ENCODE measurements at places on chromosomes 4 and X.

DNA sequence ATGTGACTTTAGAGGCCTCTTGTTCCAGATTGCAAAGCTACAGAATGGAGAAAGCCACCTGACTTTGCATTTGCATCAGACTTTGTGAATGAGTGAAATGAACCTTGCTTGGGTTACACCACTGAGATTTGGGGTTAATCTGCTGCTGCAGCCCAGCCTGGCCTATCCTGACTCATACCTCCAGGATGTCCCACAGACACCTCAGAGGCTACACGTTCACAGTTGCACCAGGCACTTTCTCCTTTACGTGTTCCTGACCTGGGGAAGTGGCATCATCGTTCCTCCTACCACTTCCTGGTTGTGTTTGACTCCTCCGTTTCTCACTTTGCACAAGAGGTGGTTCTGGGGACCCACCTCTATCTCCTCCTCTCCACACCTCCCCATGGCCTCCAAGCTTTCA is 9.2 kb upstream of the SORCS2 start:
- peak; percentile 16 for DNase-seq
- peaks cover 5% of the 10 kb centered on the region for H3K36me3 ChIP-seq
- no peak overlapping the region for H3K4me3 ChIP-seq
- H3K27ac ChIP-seq, result no peak overlapping the region

DNA sequence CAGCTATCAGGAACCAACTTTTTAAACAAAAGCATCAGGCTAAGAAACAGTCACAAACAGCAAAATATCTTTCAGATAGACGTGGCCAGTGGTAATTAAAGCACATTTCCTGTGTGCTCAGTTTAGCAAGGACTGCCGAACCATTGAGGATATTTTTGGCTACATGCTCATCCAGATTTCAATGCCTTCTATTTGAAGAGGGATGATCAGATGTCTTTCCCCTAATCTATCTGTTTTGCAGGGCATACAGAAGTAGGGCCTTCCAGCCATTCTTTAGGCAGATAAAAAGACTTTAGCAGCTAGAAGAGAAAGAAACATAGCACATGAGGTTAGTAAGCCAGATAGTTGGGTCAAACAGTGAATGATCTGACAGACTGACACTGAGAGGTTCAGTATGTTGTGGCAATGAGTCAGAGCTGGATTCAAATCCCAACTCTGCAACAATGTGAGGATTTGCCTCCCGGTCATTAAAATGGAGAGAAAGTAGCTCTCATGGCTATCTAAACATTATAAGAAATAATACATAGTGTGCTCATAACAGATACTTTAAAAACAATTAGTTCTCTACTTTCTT is 100.0 kb upstream of the PRKG2 start:
- H3K27me3 ChIP-seq, result peaks cover 2% of the 10 kb centered on the region
- no peak overlapping the region for H3K27ac ChIP-seq
- no peak for DNase-seq
- no peaks in the 10 kb centered on the region for H3K4me1 ChIP-seq

DNA sequence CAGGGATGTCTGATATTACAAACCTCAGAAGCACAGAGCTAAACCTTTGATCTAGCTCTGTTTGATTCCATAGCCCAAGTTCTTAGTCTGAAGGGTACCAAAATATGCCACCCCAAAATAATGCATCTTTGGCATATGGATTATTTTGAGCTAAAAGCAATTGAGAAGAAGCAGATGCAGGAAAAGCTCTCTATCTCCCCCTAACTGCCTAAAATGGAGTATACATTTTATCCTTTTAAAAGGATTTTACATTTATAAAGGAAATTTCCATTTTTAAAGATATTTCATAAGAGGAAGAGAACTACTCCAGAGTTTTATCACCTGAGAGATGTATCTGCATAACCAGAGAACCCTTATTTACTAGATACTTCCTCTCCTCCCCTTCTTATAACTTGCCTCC is 158.7 kb downstream of the ZNF674 start:
- no peaks in the 10 kb centered on the region for H3K27me3 ChIP-seq
- H3K36me3 ChIP-seq, result no peaks in the 10 kb centered on the region
- no peak overlapping the region for H3K4me3 ChIP-seq

DNA sequence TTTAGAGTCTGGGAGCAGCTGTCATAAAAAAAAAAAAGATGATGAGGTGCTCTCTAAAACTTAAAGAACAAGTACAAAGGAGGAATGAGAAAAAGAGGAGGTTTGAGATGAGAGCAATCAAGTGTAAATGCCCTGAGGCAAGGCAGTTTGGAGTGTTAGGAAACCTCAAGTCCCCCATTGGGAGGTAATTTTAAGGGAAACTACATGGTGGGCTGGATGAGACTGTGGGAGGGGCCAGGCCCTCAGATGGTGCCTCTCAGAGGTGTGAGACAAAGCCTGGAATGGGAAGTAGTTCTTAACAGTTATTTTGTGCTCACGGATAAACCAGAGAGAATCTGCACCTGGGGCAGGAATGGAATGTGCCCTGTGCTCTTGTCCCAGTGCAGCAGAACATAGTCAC is 1.9 kb upstream of the MAGEB3 start:
- DNase-seq, result no peak
- no peak overlapping the region for H3K27ac ChIP-seq
- no peaks in the 10 kb centered on the region for H3K4me1 ChIP-seq
- no peaks in the 10 kb centered on the region for H3K36me3 ChIP-seq

GRCh38 chr4:74543983-74544382 is 99.0 kb downstream of the AREG start:
- DNase-seq, result no peak
- H3K4me3 ChIP-seq, result no peak overlapping the region
- no peaks in the 10 kb centered on the region for H3K27me3 ChIP-seq
- no peak overlapping the region for H3K27ac ChIP-seq

- H3K36me3 ChIP-seq, result no peaks in the 10 kb centered on the region
- no peak overlapping the region for H3K4me3 ChIP-seq
- no peak overlapping the region for H3K27ac ChIP-seq
- no peak for DNase-seq
Measured at GRCh38 chr4:127236889-127237288, 395.9 kb upstream of the INTU start.

DNA sequence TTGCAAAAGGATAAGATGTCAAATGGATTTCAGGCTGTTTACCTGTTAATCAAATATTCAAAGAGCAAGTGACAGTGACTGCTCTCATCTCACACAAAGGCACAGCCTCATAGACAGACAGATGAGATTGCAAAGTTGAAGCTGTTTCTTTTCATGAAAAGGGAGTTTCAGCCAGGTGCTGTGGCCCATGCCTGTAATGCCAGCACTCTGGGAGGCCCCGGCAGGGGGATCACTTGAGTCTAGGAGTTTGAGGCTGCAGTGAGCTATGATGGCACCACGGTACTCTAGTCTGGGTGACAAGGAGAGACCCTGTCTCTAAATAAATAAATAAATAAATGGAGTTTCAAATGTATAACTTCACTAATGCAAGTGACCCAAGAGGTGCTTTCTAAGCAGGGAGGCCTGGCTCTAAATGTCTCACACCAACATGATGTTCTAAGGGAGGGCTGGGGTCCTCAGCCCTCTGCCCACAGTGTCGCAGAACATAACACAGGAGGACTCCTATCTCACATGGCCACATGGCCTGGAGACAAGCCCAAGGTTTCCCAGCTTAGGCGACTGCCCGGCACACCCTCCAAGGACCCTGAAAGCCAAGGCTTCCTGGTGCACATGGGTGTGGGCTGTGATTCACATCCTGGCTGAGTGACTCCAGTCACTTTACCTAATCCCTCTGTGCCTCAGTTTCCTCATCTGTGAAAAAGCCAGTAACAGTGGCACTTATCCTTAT is 26.8 kb downstream of the PPP2R2C start:
- H3K36me3 ChIP-seq, result no peaks in the 10 kb centered on the region
- H3K4me1 ChIP-seq, result no peaks in the 10 kb centered on the region
- no peak overlapping the region for H3K27ac ChIP-seq
- no peaks in the 10 kb centered on the region for H3K27me3 ChIP-seq
- no peak for DNase-seq

DNA sequence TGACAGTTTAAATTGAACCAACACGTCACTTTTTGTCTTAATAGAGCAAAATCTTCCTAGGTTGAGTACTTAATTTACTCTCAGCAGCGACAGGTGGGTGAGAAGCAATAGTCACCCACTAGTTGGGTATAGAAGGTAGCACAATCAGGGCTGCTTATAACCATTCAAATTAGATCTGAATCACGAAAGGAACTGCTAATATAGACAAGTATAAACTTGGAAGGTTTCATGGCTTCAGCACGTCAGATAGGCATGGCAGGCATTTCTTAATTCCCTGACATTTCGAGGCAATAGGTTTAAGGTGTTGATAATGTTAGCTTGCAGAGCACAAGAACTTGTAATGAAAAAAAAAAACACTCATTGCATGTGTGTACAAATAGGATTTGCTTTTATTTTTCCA is 853.4 kb downstream of the PCDH7 start:
- no peak for DNase-seq
- no peaks in the 10 kb centered on the region for H3K36me3 ChIP-seq
- no peaks in the 10 kb centered on the region for H3K4me1 ChIP-seq
- no peak overlapping the region for H3K4me3 ChIP-seq
- H3K27me3 ChIP-seq, result no peaks in the 10 kb centered on the region

- no peak overlapping the region for H3K27ac ChIP-seq
- DNase-seq, result no peak
- peaks cover 56% of the 10 kb centered on the region for H3K27me3 ChIP-seq
- H3K36me3 ChIP-seq, result no peaks in the 10 kb centered on the region
- H3K4me3 ChIP-seq, result peak overlapping the region; percentile 55
Measured at GRCh38 chr4:54657185-54657550, 589 bp upstream of the KIT start.

GRCh38 chrX:100674705-100675104 is 30.7 kb downstream of the SRPX2 start:
- no peaks in the 10 kb centered on the region for H3K36me3 ChIP-seq
- peaks cover 1% of the 10 kb centered on the region for H3K27me3 ChIP-seq
- no peak overlapping the region for H3K4me3 ChIP-seq
- no peak overlapping the region for H3K27ac ChIP-seq

DNA sequence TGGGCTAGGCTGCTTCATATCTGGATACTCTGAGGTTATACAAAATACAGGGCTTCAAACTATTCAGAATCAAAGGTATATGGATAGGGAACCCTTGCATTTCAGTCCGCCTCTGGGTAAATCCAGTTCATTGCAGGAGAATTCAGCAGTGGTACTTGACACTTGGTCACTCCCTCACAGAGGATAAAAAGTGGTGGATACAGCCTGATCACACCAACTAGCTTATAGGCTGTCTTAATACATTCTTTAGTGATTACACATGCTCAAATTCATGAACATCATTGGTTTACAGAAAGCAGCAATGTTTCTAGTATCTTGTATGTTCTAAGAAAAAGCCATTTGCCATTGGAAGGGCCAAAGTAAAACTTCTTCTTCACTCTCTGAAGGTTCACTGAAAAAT is 104.8 kb upstream of the PDE5A start:
- no peaks in the 10 kb centered on the region for H3K36me3 ChIP-seq
- no peaks in the 10 kb centered on the region for H3K4me1 ChIP-seq
- no peaks in the 10 kb centered on the region for H3K27me3 ChIP-seq
- DNase-seq, result no peak
- no peak overlapping the region for H3K27ac ChIP-seq

DNA sequence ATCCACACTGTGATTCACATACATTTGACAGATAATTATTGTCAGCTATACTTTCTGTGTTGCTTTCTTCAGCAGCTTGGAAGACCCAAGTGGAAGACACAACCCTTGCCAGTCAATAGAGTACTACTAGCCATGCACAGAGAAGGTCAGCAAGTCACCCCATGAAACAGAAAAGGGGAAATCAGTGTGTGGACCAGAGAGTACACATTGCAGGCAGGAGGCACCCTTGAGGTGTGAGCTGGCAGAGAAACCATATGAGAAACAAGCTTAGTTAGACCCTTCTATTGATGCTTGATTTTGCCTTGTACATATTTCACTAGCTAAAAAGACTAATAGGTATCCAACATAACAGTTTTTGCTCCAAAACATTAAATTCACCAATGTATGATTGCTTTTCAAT is 99.5 kb downstream of the NLGN4X start:
- H3K4me1 ChIP-seq, result no peaks in the 10 kb centered on the region
- no peaks in the 10 kb centered on the region for H3K27me3 ChIP-seq
- no peaks in the 10 kb centered on the region for H3K36me3 ChIP-seq
- no peak for DNase-seq
- no peak overlapping the region for H3K4me3 ChIP-seq
- H3K27ac ChIP-seq, result no peak overlapping the region

GRCh38 chrX:119573222-119573621 is 1.1 kb upstream of the UBE2A start:
- H3K36me3 ChIP-seq, result peaks cover 8% of the 10 kb centered on the region
- peaks cover 12% of the 10 kb centered on the region for H3K4me1 ChIP-seq
- no peaks in the 10 kb centered on the region for H3K27me3 ChIP-seq

- H3K27ac ChIP-seq, result no peak overlapping the region
- H3K27me3 ChIP-seq, result no peaks in the 10 kb centered on the region
- H3K4me1 ChIP-seq, result peaks cover 2% of the 10 kb centered on the region
- no peak overlapping the region for H3K4me3 ChIP-seq
- no peak for DNase-seq
Measured at GRCh38 chrX:20362268-20363267, 95.9 kb upstream of the RPS6KA3 start.

DNA sequence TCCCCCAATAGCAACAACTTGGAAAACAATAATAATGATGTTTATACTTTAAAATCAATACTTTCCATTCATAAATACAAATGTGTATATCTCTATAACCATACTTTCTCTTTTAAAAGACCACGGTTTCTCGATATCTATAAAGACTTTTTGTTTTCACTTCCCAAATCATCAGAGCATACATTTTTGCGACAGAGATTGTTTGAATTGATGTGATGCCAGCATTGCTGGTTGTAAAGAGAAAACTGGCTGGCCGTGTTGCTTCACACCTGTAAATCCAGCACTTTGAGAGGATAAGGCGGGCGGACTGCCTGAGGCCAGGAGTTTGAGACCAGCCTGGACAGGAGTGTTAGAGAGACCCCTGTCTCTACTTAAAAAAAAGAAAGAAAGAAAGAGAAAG is 77.6 kb upstream of the ZNF518B start:
- no peaks in the 10 kb centered on the region for H3K27me3 ChIP-seq
- peaks cover 1% of the 10 kb centered on the region for H3K4me1 ChIP-seq

GRCh38 chrX:94414746-94415145 is 740.7 kb downstream of the FAM133A start:
- no peaks in the 10 kb centered on the region for H3K4me1 ChIP-seq
- no peak for DNase-seq
- no peaks in the 10 kb centered on the region for H3K27me3 ChIP-seq

- peaks cover 24% of the 10 kb centered on the region for H3K36me3 ChIP-seq
- peaks cover 51% of the 10 kb centered on the region for H3K4me1 ChIP-seq
- H3K27ac ChIP-seq, result peak overlapping the region; percentile 75
- H3K4me3 ChIP-seq, result no peak overlapping the region
Measured at GRCh38 chrX:41180194-41180908, 95.1 kb downstream of the USP9X start.

- H3K36me3 ChIP-seq, result no peaks in the 10 kb centered on the region
- H3K27me3 ChIP-seq, result no peaks in the 10 kb centered on the region
- no peak for DNase-seq
Measured at GRCh38 chrX:27728291-27728690, 79.5 kb upstream of the MAGEB10 start.
